ENCODE measurements at places on chromosomes 11 and 22.

DNA sequence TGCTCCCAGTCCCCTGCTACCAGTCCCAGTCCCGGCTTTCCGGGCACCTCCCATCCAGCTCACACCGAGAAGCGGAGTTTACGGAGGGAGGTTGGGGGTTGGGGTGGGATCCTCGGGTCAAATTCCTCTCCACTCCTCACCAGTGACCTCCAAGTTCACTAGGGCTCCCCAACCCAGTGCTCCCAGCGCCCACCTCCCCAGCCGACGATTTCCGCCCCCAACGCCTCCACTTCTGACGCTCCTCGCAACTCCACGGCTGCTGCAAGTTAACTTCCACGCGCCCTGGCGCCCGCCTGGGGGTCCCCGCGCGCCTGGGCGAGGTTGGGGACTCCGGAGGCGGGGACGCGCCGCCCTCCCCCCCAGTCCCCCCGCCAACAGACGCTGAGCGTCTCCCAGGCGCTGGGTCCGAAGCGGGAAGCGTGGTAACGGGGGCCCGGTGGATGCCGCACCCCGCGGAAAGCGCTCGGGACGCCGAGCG lies 526 bp downstream of the TPST2 start:
- DNase-seq = peak; percentile 23

DNA sequence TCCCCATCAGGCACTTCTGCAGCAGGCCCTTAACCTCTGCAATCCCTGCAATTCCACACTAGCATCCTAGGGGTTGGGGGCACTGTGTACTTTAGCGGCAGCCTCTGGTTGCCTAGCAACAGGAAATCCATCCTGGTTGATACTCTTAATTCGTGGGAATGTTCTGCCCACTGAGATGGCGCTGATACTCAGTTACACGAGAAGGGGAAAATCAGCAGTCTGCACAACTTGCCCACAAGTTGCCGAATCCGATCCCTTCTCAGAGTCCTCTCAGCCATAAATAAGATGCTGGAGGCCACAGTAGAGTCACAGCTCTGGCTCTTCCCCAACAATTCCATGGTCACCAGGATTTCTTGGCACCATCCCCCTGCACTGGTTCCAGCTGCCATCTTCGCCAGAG lies 57.6 kb upstream of the CRYBB3 start:
- no peak for DNase-seq

DNA sequence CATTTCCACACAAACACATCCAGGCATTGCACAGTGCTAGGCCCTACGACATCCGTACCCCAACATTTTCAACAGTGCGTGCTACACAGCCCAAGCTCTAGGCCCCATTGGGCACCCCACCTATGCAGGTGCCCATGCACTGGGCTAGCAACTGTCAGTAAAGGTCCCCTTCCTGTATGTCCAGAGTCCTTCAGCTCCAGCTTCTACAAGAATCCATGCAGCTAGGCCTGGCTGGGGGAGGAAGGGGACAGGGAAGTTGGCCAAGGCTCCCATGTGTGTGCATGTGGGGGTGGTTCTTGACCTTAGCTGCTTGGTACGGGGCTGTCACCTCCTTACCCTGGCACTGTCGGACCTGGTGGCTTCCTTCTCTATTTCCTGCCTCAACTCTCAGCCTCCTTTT lies 1.3 kb downstream of the B3GAT1 start:
- no peak for DNase-seq

- peak; percentile 12 for DNase-seq
Measured at GRCh38 chr11:398826-399225, 4.8 kb downstream of the PKP3 start.

DNA sequence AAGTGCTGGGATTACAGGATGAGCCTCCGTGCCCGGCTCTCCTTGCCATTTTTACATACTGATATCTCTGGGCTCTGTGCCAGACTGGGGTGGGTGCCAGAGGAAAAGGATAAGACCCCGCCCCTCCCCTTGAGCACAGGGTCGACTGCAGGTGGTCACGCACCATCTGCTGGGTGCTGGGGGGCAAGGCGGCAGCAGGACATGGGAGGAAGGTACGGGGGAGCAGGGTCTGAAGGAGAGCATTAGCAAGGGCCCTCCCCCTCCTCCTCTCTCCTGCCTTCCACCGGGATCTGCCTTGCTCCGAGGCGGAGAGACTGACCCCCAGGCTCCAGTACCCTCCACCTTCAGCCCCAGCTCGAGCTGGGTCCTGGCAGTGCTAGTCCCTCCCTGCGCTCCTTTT lies 9.7 kb upstream of the PGA3 start:
- DNase-seq = no peak

GRCh38 chr22:29126670-29127395 lies 54.0 kb downstream of the KREMEN1 start:
- DNase-seq = no peak

- DNase-seq = peak; percentile 53
Measured at GRCh38 chr11:8258289-8258688, 5.4 kb downstream of the LMO1 start.

- DNase-seq = no peak
Measured at GRCh38 chr11:118859973-118860372, 23.7 kb upstream of the CXCR5 start.

GRCh38 chr11:74283580-74284180 lies 27.8 kb downstream of the P4HA3 start:
- DNase-seq = no peak

GRCh38 chr11:3123761-3124733 lies 41.1 kb downstream of the OSBPL5 start:
- DNase-seq = peak; percentile 27

DNA sequence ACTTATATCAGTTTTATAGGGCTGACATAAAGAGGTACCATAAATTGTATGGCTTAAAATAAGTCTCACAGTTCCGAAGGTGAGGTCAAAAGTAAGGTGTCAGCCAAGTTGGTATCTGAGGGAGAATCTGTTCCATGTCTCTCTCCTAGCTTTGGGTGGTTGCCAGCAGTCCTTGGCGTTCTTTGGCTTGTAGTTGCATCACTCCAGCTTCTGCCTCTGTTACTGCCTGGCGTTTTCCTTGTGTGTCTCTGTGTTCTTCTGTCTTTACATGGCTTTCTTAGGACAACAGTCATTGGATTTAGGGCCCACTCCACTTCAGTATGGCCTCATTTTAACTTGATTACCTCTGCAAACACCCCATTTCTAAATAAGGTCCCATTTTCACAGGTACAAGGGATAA lies 16.7 kb downstream of the MMP7 start:
- DNase-seq = no peak

- DNase-seq = peak; percentile 66
Measured at GRCh38 chr22:28051787-28052356, 132.8 kb upstream of the PITPNB start.

- no peak for DNase-seq
Measured at GRCh38 chr11:44305026-44305469, 4.9 kb downstream of the ALX4 start.

DNA sequence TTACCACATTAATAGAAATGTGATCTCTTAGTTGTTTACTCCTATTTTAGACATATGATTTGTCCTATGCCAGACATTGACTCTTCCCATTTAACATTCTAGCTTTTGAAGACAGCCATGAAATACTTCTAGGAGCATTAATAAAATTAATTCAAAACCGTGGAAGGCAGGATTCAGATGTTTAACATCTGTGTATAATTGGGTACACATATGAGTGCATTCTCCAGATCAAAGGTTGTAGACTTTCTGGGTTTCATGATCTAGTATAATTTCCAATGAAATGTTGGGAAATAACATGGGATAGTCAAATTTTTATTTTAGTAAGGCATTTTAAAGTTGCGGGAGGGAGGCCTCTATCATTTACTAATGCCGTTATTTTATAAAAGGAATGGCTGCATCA lies 35.2 kb upstream of the CCDC89 start:
- DNase-seq = no peak

DNA sequence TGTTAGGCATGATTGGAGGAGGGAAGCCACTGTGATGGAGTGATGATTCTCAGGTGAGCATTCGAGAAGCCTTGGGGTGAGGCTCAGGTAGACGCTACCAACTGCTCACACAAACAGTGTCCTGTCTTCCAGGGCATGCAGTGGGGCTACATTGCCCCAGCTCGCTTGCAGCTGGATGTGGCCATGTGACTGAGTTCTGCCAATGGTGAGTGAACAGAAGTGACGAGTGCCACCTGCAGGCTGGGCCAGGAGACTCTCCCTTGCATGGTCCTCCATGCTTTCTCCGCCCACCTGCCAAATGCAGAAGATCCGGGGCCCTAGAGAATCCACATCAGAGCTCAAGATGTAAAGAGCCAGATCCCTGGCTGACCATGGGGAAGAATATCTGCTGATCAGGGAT lies 195.9 kb downstream of the BCR start:
- DNase-seq = peak; percentile 73

- no peak for DNase-seq
Measured at GRCh38 chr11:44831605-44832394, 105.0 kb downstream of the TSPAN18 start.

Measured in KBM-7 (cell line).